CD4-positive, alpha-beta T cell treated with Interleukin-6 for 4 hours (primary cell): ENCODE measurements at places on chromosomes 2 and 18.

GRCh38 chr18:68121826-68122225 is 593.1 kb downstream of the TMX3 start:
- no peak for DNase-seq

GRCh38 chr2:135010200-135010942 is 36.9 kb downstream of the MAP3K19 start:
- DNase-seq, result no peak

GRCh38 chr2:98459496-98460175 is 15.0 kb downstream of the INPP4A start:
- no peak for DNase-seq

DNA sequence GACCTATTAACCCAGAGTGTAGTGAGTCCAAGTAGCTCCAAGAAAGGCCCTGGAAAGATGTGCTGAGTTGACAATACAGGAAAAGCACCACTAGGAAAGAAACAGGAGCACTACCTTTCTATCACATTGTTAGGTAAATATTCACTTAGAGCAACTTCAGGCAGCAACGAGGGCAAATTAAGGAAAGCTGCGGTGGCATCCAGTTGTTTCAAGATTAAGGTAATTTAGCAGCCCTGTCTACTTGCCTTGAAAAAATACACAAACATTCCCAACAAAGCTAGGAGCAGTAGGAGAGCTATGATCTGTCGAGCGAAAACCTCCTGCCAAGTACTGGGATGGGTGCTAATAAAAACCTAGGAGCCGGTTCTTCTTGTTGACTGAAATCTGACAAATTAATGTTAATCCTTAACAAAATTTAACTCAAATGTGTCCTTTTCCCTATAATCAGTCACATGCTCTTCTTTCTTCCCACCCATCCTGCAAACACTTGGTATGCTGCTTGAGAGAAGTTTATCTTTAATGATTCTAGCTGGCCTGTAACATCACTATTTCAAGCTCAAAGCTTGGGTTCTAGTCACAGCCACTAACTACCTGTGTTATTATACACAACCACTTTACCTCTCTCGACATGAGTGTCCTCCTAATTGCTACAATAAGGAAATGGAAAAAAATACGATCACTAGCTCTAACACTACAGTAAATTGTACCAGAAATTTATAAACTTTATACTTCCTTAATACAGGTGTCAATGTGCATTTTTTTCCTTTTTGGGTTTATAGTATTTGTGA is 2.0 kb downstream of the ACAA2 start:
- DNase-seq, result no peak

GRCh38 chr2:34201099-34201498 is 602.0 kb upstream of the FAM98A start:
- DNase-seq, result no peak
